ENCODE measurements at places on chromosomes 5 and 9.

GRCh38 chr9:136119061-136119882 lies 597 bp upstream of the TMEM250 start:
- DNase-seq, result no peak

- DNase-seq, result no peak
These were observed 73.3 kb downstream of the GOLPH3 start for GRCh38 chr5:32100691-32101302.

DNA sequence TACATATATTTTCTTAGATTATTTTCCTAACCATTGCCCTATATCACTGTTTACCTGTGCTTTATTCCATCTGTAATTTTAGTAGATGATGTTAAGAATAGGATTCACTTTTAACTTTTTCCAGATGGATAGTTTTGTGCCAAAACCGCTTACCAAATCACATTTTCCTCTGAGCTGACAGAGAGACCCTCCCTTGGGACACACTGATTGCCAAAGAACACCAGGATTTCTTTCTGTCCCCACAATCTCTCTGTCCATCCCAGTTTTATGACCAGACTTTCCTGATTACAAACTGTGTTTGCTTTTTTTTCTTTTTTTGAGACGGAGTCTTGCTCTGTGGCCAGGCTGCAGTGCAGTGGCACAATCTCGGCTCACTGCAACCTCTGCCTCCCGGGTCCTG lies 81.3 kb upstream of the SPATA31C2 start:
- no peak for DNase-seq

DNA sequence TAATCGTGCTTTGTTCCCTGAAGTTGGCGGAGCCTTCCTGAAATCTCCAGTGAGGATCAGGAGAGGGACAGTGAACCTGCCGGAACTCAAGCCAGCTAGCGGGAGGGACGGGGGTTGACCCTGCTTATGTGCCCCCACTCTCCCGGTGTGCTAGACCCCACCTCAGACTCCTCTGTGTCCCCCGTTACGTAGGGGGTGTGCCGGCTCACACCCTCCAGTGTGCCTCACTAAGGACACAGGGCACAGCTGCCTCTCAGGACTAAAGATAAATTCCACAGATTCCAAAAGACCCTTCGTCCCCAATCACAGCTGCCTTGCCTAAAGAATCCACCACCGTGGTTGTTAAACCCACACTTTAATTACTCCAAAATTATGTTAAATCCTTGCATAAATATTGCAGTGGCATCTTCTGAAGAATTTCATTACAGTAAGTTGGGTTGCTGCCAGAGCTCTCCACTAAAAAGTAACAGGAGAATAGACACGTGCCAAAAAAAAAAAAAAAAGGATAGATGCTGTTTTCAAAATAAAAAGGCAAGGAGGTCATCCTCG lies 73.7 kb downstream of the GTF3C4 start:
- no peak for DNase-seq

GRCh38 chr5:60545551-60545950 lies 154.4 kb downstream of the DEPDC1B start:
- no peak for DNase-seq

GRCh38 chr9:105320568-105320967 lies 76.1 kb downstream of the SLC44A1 start:
- DNase-seq, result no peak

DNA sequence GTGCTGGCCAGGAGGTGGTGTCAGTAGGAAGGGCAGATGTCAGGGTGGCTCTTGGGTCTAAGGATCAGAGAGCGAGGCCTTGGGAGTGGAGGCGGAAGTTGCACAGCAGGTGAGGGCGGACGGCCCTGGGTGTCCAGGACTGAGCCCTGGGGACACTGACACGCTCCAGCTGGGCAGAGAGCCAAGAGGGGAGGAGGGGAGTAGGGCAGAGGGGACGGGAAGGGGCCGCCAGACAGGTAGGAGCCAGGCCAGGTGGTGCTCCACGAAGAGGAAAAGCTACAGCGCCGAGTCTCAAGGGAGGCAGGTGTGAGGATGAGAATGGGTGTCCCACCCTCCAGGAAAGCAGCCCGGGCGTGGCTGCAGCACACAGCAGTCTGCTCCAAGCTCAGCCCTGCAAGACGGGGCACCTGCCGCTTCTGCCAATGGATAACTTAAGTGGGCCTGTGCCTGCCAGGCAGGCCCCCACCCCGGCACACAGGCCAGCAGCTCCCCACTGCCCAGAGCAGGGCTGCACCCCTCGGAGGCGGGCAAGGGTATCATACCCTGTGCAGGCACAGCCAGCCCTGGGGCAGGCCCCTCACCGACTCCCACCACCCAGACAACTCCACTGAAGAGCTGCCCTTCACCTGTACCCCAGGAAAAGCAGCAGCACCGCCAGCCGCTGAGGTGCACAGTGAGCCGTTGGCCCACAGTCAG lies 4.9 kb downstream of the TPRN start:
- no peak for DNase-seq

GRCh38 chr5:125575891-125576505 lies 829.6 kb upstream of the ZNF608 start:
- DNase-seq, result no peak

DNA sequence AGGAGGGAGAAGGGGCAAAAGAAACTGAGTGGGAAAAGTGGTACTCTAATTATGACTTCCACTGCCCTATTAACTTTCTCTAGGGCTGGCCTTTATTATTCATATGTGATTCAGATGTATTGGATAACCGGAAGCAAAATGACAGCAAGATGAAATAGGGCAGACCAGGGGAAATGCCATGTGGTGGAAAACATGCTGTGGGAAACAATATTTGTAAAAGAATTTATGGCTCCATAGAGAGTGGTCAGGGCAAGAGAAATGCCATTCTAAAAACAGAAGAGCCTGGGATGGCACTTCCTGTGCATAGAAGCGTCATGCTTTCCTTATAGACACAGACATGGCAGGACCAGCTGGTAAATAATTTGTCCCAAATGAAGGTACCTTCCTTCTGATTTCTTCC lies 67.7 kb downstream of the MEGF10 start:
- no peak for DNase-seq

GRCh38 chr9:120475341-120475740 lies 104.6 kb downstream of the CDK5RAP2 start:
- DNase-seq, result no peak

GRCh38 chr9:35603506-35603985 lies 1.5 kb upstream of the TESK1 start:
- DNase-seq, result no peak

GRCh38 chr9:124088476-124088837 lies 76.9 kb downstream of the LHX2 start:
- DNase-seq, result no peak

DNA sequence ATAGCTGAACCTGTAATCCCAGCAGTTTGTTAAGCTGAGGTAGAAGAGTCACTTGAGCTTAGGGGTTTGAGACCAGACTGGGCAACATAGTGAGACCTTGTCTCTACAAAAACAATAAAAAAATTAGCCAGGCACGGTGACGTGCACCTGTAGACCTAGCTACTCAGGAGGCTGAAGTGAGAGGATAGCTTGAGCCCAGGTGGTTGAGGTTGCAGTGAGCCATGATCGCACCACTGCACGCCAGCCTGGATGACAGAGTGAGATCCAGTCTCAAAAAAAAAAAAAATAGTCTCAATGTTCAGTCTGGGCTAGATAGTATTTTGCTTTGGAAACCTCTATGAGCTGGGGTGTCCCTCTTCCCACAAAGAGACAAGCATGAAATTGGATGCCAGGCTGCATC lies 51.9 kb upstream of the IQGAP2 start:
- no peak for DNase-seq

GRCh38 chr5:31232273-31232888 lies 38.9 kb downstream of the CDH6 start:
- DNase-seq, result no peak

DNA sequence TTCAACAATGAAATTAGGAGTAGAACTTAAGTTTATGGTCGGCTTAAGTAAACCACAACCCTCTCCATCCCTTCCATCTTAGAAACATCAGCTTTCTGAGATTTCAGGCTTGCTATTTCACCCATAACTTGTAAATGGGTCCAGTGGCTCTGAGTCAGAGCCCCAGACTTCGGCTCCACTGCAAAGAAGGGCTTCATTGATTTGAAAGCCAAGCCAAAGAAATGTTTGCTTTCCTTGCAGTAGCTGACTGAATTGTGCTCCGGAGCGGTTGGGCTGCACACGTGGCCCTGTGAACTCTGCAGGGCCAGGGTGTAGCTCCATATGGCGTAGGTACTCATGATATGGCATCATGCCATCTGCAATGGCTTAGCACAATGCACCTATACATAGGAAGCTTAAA lies 57.0 kb downstream of the NREP start:
- no peak for DNase-seq

DNA sequence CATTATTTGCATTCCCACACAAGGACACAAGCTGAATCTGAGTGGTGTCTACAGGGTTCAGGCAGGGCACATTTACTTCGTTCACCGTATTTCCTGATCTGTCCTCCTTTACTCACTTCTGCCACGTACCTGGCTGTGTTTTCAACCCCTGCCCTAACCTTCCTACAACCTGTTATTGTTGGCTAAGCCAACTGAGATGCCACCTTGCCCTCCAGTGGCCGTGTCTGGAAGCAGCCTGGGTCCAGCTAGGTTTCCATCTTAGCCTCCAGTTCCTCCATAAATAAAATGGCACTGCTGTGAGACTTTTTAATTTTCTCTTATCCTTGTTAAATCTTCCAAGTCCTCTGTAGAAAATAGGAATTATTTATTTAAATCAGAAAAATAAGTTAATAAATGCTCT lies 64.8 kb downstream of the ATP10B start:
- DNase-seq, result no peak

- peak; percentile 17 for DNase-seq
These were observed at the start of gene ARHGEF28 for GRCh38 chr5:73625944-73626811. Gene ARHGEF28 (plus strand): TSS chr5:73626196. CDS start chr5:73684852, 58,656 bp downstream.

DNA sequence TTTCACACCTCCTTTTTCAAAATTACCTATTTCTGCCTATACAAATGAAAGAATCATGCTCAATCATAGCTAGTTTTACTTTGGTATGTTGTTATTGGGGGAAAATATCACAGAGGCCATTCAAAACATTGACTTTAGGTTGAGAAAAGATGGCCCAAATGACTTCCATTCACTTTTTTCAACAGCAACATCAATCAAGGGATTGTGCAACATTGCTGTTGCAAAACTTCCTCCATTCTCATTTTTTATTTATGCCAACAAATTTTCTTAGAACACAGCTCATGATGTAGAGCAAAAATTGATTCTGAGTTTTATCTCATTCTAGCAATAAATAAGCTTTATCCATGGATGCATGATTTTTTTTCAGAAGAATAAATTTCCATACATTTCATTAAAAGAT lies 93.6 kb upstream of the RORB start:
- no peak for DNase-seq

DNA sequence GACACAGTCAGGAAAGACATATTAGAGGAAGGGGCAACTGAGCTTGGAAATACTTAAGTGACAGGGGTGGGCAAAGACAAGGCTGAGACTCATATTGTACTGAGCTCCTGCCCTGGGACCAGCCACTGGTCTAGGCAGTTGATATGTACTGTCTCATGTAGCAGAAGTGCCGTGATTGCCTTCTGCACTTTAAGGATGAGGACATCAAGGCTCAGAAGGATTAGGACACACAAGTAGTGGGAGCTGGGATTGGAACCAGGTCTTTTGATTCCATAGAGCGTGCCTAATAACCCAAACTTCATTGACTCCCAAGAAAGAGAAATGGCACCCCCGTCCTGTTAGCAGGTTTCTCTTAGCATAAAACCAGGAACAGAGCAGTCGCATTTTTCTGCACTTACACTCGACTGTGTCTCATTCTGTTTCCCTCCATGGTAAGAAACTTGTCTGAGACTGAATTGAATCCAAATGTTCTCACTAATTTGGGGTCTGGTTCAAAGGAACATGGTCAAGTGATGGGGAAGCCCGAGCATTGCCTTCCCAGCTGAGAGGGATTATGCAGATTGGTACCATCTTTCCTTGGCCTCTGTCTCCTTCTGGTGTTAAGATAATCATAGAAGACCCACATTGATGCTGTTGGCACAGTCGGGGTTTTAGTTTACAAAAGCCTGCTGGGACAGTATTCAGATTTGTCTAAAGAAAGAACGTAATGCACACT lies 70.4 kb downstream of the ANGPTL2 start:
- no peak for DNase-seq

GRCh38 chr9:126459965-126460843 lies 133.6 kb downstream of the MVB12B start:
- DNase-seq, result no peak

DNA sequence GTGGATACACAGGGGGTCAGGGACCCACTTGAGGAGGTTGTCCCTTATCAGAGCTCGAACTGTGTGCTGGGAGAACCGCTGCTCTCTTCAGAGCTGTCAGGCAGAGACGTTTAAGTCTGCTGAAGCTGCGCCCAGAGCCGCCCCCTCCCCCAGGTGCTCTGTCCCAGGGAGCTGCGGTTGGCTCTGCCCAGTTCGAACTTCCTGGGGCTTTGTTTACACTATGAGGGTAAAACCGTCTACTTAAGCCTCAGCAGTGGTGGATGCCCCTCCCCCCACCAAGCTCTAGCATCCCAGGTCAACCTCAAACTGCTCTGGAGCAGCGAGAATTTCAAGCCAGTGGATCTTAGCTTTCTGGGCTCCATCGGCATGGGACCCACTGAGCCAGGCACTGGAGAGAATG lies 15.9 kb downstream of the SRD5A1 start:
- DNase-seq, result no peak

GRCh38 chr9:136709454-136710109 lies 2.8 kb upstream of the DIPK1B start:
- no peak for DNase-seq

DNA sequence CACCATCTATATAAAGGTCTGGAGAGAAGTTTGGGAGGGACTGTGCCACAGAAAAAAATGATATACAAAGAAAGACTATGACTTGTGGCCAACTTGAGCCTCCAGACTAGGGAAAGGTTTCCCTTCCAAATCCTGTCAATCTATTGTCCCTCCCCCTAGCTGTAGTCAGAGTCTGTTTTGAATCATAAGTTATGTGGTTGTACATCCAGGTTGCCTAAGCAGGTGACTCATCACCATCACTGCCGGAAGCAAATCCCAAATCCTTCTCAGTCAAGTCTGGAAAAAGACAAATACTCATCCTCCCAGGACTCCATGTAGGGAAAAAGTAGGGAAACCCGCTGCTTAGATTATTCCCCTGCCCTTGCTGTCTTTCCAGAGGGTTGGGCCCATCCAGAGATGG lies 235.7 kb downstream of the CDK5RAP2 start:
- DNase-seq, result no peak

- no peak for DNase-seq
These were observed 117.9 kb upstream of the FST start for GRCh38 chr5:53362521-53362941.

GRCh38 chr9:108643731-108644510 lies 211.9 kb downstream of the ACTL7B start:
- DNase-seq, result no peak

DNA sequence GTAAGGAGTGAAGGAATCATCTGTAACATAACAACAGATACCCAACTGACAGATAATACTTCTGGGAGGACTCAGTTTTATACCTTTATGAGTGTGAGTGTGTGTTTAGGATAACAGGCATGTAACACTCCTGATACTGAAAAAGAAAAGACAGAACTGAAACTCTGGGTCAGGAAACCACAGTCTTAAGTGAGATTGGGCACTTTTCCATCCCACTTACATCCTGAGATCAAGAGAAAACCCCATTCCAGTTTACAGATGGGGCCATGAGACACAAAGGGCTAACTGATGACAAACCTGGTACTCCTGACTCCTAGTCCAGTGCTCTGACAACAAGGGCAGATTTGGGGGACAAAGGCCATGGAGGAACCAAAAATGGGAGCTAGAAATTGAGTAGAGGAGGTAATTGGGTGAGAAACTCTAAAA lies 18.0 kb downstream of the IL5 start:
- DNase-seq, result no peak

GRCh38 chr9:112892981-112893380 lies 2.3 kb upstream of the SLC46A2 start:
- DNase-seq, result no peak

Data from activated CD8-positive, alpha-beta memory T cell treated with anti-CD3 and anti-CD28 coated beads for 1 hour (primary cell).